ENCODE measurements at places on chromosomes 6 and 20. TPM values are rescaled to one million over a fixed set of nuclear protein-coding genes. Genes with fewer than 3 reads are reported as not detected.

MKKS gene
- polyA plus RNA-seq = 14.0 TPM

DEF6 gene
- 69.5 TPM for polyA plus RNA-seq

COL10A1 gene
- 0.18 TPM for polyA plus RNA-seq

DNA sequence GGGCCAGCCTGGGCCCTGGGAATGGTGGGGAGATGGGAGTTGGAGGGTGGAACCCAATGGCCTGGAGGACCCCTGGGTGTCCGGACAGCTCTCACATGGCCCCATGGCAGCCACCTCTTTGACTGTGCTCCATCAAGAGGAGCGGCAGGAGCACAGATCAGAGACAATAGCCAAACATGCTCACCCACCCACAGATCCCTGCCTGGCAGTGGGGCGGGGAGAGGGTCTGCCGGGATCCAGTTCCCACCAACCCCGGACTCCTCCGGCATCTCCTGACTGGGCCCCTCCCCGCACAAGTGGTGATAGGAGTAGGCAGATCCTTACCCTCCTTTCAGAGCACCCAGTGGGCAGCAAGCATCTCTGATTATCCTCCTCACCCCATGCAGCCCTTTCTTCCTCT, 31.9 kb upstream of the MRPS18A start:
- no peak overlapping the region for H3K27ac ChIP-seq
- no peaks in the 10 kb centered on the region for H3K27me3 ChIP-seq

SIRPB2 gene
- polyA plus RNA-seq = not detected

GRCh38 chr20:40234593-40234992, 454.4 kb downstream of the MAFB start:
- no peak overlapping the region for H3K4me3 ChIP-seq
- DNase-seq = no peak
- H3K36me3 ChIP-seq = no peaks in the 10 kb centered on the region
- no peak overlapping the region for H3K27ac ChIP-seq
- H3K27me3 ChIP-seq = no peaks in the 10 kb centered on the region

- H3K27ac ChIP-seq = peak overlapping the region; percentile 88
- peaks cover 70% of the 10 kb centered on the region for H3K4me1 ChIP-seq
These were observed 72.9 kb upstream of the MYL9 start for GRCh38 chr20:36468149-36469000.

- DNase-seq = no peak
- no peaks in the 10 kb centered on the region for H3K4me1 ChIP-seq
- no peak overlapping the region for H3K27ac ChIP-seq
- peaks cover 2% of the 10 kb centered on the region for H3K27me3 ChIP-seq
These were observed 112.0 kb upstream of the RNF24 start for GRCh38 chr20:4127344-4127743.

- H3K36me3 ChIP-seq = no peaks in the 10 kb centered on the region
- H3K4me1 ChIP-seq = no peaks in the 10 kb centered on the region
- DNase-seq = no peak
- no peak overlapping the region for H3K27ac ChIP-seq
- H3K27me3 ChIP-seq = no peaks in the 10 kb centered on the region
These were observed 114.1 kb downstream of the KIF16B start for GRCh38 chr20:16459019-16459700.

GRCh38 chr6:42113936-42114636, 28.3 kb downstream of the C6orf132 start:
- no peak for DNase-seq
- H3K27ac ChIP-seq = no peak overlapping the region
- H3K36me3 ChIP-seq = no peaks in the 10 kb centered on the region
- H3K4me1 ChIP-seq = no peaks in the 10 kb centered on the region
- H3K27me3 ChIP-seq = no peaks in the 10 kb centered on the region
- no peak overlapping the region for H3K4me3 ChIP-seq

FILIP1 gene
- polyA plus RNA-seq = 0.39 TPM

TMC2 gene
- not detected for polyA plus RNA-seq

PTCHD4 gene
- polyA plus RNA-seq = 0.17 TPM

ATRN gene
- polyA plus RNA-seq = 3.9 TPM

DNA sequence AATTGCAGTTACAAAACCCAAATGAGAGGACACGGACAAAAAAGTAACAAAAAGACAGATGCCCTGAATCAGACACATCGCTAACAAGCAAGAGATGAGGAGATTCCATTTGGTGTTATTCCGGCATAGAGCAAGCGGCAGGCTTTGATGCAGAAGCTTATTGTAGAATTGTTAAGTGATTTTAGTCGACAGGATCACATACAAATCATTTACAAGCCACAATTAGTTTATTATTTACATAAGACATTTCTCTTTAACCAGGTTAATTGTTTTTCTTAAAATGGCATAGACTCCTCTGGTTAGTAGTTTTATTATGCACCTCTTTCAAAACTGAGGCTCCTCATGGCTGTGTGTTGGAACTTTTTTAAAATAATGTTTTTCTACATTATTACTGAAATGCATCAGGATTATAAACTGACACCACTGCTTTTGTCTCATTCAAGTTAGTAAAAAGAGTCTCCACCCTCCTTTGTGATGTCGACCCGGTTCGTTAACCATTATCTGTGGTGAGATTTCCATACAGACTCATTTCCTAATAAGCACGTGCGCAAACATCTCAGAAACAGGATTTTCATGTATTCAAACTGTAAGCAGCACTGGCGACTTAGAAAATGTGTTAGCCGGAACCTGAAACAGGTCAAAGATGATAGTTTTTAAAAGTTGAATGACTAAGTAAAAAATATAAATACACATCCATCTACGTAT, 119.8 kb downstream of the COL12A1 start:
- no peaks in the 10 kb centered on the region for H3K4me1 ChIP-seq
- no peaks in the 10 kb centered on the region for H3K36me3 ChIP-seq
- H3K27ac ChIP-seq = no peak overlapping the region

GRCh38 chr6:170271771-170272314, 19.0 kb downstream of the DLL1 start:
- H3K4me1 ChIP-seq = peaks cover 13% of the 10 kb centered on the region
- H3K4me3 ChIP-seq = peak overlapping the region; percentile 61
- H3K27ac ChIP-seq = peak overlapping the region; percentile 56
- no peaks in the 10 kb centered on the region for H3K36me3 ChIP-seq
- DNase-seq = peak; percentile 91
- H3K27me3 ChIP-seq = no peaks in the 10 kb centered on the region

DNA sequence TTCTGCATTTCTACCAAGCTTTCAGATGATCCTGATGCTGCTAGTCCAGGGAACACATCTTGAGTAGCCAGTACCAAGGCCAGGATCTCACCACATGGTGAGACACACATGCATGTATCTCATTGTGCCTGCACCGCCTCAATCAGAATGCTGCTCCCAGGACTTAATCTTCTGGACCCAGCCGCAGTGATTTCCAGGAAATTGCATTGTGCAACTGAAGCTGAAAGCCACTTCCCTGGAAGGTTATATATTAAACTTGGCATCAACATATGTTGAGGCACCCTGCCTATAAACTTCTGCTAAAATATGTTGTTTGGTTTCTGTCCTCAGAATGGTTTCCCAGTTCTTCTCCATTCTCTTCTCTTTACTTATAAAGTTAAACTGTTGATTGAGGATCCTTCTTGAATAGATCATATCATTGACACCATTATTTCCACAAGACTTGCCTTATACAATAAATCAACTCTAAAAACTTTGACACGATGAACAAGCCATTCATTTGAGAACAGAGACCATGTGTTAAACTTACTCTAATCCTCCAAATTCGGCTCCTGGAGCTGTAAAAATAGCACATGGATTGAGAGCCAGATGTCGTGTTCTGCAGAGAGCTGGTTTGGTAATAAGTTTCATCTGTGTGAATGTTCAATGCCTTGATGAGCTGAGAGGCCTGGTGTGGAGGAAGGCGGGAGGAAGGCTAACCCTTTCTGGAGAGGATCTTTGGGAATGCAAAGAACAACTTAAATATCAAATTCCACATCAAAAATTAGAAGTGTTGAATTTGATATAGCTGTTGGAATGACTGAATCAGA, 65.0 kb upstream of the PCSK2 start:
- no peak for DNase-seq
- H3K27me3 ChIP-seq = no peaks in the 10 kb centered on the region
- no peaks in the 10 kb centered on the region for H3K4me1 ChIP-seq

- H3K27me3 ChIP-seq = peaks cover 2% of the 10 kb centered on the region
- no peak overlapping the region for H3K27ac ChIP-seq
- H3K4me1 ChIP-seq = no peaks in the 10 kb centered on the region
- no peak overlapping the region for H3K4me3 ChIP-seq
- H3K36me3 ChIP-seq = no peaks in the 10 kb centered on the region
- DNase-seq = no peak
These were observed 52.6 kb downstream of the CNKSR3 start for GRCh38 chr6:154457881-154458284.

DNA sequence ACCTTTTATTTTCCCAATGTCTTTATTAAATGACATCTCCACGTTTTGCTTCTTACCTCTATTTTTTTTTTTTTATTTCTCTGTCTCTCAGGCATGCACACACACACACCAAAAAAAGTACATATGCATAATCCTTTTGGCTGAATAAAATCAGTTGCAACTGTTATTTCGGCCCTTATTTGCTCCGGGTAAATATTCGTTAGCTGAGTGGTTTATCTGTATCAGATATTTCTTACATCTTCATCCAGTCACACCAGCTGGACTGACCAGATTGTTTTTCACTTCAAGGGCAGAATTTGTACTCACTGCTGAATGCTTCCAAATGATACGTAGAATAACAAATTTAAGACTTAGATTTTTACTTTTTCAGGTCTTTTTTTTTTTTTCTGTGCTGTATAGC, 45.5 kb downstream of the PTPN1 start:
- H3K36me3 ChIP-seq = peaks cover 4% of the 10 kb centered on the region
- no peak overlapping the region for H3K4me3 ChIP-seq
- no peak for DNase-seq
- H3K27ac ChIP-seq = no peak overlapping the region
- H3K4me1 ChIP-seq = peaks cover 8% of the 10 kb centered on the region

- DNase-seq = no peak
- H3K4me1 ChIP-seq = no peaks in the 10 kb centered on the region
- H3K36me3 ChIP-seq = no peaks in the 10 kb centered on the region
- H3K4me3 ChIP-seq = no peak overlapping the region
- H3K27me3 ChIP-seq = no peaks in the 10 kb centered on the region
These were observed 521.2 kb upstream of the IMPG1 start for GRCh38 chr6:76593668-76594067.

DNA sequence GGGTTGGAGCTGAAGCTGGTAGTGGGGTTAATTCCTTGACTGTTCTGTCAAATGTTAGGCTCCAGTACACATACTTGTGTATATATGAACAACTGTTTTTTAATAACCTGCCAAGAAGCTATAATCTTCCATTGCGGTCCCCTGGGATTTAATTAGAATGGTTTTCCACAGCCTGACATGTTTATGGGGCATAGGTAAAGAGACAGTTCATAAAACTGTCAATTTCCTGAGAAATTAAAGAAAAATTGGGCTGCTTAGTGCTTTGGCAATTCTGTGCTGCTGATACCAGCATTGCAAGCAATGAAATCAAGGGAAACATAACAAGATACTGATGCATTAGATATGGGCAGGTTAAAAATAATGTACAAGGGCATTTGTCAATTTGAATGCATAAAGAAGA, 314.1 kb upstream of the SLC35B3 start:
- no peaks in the 10 kb centered on the region for H3K27me3 ChIP-seq
- H3K4me1 ChIP-seq = no peaks in the 10 kb centered on the region
- H3K4me3 ChIP-seq = no peak overlapping the region
- H3K36me3 ChIP-seq = no peaks in the 10 kb centered on the region
- DNase-seq = no peak
- H3K27ac ChIP-seq = no peak overlapping the region

DNA sequence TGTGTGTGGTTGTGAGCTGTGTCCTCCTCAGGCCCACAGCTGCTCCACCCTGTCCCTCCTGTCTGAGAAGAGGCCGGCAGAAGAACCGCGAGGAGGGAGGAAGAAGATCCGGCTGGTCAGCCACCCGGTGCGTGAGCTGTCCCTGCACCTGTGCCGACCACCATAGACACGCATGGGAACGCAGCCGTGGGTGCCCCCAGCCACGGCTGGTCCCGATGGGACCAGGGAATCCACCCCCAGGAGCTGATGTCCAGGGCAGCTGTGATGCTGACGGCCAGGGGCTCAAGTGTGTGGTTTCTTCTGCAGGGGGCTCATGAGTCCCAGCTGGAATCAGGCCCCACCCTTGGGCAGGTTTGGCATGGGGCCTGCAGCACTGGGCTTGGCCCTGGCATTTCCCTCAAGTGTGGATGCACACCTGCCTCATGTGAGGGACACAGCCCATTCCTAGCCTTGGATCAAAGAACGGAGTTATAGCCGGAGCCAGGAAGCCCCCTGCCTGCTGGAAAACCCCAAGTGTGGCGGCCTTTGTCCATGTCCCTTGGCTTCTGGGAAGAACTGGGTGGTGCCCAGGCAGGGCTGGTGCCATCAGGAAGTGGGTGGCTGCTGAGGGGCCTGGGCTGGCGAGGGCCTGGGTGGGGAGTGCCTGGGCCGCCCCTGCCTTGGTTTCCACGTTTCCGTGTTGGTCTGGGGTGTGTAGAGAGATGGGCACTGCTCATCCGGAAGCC, 4.6 kb upstream of the TNFRSF6B start:
- no peak overlapping the region for H3K4me3 ChIP-seq
- no peak for DNase-seq
- H3K27ac ChIP-seq = no peak overlapping the region
- H3K4me1 ChIP-seq = no peaks in the 10 kb centered on the region
- H3K36me3 ChIP-seq = no peaks in the 10 kb centered on the region

ZNF334 gene
- 0.91 TPM for polyA plus RNA-seq

KHDC1L gene
- not detected for polyA plus RNA-seq

DNA sequence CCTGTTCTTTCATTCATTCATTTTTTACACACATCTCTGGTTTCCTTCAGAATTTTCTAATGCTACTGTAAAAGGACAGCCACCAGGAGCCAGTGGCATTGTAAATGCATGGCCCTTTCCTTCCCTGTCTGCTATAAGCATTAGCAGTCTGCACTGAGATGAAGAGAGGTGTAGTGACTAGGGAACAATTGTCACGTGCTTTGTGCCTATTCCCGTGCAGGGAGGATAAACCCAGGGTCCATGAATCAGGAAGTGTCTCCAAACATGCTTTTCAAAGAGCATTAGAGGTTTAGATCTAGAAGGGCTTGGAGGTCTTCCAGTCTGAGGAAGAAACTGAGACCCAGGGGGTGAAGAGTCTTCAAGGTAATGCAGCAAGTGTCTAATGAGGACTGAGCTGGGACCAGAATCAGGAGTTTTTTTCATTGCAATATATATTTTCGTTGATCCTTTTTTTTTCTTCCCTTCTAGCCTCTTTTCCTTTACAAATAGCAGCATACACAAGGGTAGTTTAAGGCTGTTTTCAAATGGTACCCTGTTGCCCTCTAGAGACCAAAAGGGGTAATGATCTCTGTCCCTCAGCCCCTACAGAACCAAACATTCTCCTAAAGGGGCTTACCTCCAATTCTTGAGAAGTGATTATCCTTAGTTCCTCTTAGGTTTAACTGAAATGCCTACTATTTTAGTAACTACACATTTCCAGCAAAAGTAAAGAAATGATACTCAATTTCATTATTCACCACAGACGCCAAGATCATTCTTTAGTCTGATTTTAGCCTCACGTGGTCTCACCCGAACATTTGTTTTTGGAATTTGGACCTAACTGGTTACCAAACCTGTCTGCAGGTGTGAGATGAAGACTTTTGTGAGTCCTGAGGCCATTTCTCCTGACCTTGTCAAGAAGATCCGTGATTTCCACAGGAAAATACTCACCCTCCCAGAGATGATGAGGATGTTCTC, 6.6 kb downstream of the TRIM15 start:
- peak; percentile 20 for DNase-seq
- no peaks in the 10 kb centered on the region for H3K4me1 ChIP-seq

Data from GM12878 (cell line).